K562 (cell line): ENCODE measurements at places on chromosomes 6 and 20. TPM values are rescaled to one million over a fixed set of nuclear protein-coding genes. Genes with fewer than 3 reads are reported as not detected.

KCNS1 gene
- total RNA-seq: not detected in 2 replicates

TCP11 gene
- not detected in 2 replicates for total RNA-seq

JPH2 gene
- total RNA-seq: not detected in 2 replicates

ENPP1 gene
- 0.22 and 0.27 TPM in 2 replicates for total RNA-seq

ZCCHC3 gene
- total RNA-seq: 22.1 and 22.5 TPM in 2 replicates

PNPLA1 gene
- total RNA-seq: 0.11 and 0.13 TPM in 2 replicates

RFX6 gene
- not detected in 2 replicates for total RNA-seq

C6orf163 gene
- total RNA-seq: 1.4 and 1.8 TPM in 2 replicates

DNA sequence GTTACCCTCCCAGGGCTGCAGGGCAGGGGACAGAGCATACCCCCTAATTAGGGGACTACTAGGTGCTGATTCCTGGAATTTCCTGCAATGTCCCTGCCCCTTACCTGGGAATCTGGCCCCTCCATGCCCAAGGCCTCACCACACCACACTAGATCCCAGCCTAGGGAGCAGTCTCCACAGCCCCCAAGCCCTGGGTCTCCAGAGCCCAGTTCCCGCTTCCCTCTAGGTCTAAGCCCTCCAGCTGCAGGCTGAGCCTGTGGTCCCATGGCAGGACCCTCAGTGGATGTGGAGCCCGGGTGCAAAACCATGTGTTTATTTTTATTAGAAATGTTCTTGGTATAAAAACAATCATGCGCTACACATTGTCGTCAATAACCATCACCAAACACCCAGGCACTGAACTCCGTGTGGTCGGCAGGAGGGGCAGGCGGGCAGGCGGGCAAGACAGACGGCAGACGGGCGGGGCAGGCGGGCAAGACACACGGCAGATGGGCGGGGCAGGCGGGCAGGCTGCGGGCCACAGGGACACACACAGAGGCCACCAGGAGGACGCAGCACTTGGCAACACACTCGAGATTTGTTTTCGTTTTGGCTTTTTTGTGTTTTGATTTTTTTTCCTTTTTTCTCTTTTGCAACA is 124.2 kb downstream of the GRM4 start:
- no peak for DNase-seq

- DNase-seq: no peak
Observed at GRCh38 chr20:43910564-43910963, 4.1 kb upstream of the TOX2 start.

DNA sequence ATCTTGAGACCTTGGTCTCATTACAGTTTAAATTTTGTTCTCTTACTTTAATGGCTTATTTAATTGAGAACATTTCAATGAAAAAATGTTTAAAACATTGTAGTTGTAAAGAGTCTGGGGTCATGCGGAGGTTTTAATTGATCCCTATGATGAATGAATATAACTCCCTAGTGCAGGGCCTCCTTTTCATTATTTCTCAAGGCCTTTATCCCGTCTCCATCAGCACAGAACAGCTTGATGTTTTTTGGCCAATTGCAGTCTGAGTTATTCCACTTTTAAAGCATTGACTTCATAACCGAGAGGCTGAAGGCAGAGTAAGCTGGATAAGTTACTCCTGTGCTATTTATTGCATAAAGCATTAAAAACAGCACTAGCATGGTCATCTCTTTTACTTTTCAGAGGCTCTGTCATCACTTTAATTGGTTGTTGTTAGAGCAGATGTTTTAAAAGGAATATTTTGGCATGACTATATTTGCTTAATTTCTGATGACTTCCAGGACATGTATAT is 83.4 kb downstream of the DTD1 start:
- no peak for DNase-seq

DNA sequence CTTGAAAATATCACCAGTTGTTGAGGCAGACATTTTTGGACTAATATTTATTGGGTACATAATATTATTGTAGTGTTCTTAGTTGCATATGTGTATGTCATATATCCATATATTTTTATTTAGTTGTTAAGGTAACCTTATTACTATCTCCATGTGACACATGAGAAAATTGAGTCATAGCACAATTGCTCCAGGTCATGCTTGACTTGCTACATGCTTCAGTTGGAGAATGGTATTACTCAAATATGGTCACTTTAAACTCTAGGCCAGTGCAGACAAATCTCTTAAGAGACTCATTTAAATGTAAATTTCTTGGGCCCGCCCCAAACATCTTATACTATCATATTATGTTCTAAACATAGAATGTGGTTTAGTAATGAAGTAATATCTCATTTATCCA is 246.1 kb downstream of the RIMS1 start:
- no peak for DNase-seq

DNA sequence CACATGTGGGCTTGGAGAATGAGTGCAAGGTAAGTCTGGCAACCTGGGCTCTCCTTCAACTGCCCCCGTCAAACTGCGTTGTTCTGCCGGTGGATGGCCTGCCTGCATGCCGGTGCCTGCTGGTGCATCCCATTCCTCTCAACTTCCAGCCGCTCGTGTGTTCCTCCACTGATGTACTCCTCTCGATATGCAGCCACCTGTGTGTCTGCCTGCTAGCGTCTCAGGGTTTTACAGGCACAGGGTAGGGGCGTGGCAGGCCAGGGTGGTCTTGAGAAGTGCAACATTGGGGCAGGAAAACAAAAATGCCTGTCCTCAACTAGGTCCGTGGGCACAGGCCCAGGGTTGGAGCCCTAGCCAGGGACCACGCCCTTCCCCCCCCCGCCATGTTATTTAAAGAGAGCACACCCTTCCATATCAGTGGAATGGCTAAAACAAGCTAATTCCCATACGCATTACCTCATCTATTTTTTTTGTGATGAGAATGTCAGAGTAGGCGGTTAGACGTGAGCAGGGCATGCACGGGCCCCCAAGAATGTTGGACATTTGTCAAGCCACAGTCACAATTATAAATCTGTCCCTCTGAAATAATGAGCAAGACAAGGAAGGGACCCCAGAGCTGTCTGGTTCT is 33.2 kb downstream of the SERPINB6 start:
- no peak for DNase-seq

DNA sequence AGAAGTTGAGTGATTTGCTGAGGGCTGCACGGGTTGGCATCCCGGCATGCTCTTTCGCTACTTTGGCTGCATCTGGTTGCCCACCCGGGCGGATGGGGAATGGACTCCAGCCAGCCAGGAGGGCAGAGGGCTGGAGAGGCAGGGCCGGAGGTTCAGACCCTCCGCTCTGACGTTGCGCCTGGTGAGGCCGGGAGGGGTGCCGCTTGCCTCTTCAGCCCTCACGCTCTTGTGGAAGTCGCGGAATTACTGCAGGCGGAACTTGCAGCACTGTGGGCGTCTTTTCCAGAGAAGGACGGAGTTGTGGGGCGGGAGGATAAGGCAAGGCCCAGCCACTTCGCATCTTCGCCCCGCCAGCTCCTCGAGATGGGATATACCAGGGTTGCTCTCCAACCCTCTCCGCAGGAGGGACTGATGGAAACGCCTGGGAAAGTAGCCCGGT is 656 bp downstream of the RTEL1 start:
- no peak for DNase-seq

DNA sequence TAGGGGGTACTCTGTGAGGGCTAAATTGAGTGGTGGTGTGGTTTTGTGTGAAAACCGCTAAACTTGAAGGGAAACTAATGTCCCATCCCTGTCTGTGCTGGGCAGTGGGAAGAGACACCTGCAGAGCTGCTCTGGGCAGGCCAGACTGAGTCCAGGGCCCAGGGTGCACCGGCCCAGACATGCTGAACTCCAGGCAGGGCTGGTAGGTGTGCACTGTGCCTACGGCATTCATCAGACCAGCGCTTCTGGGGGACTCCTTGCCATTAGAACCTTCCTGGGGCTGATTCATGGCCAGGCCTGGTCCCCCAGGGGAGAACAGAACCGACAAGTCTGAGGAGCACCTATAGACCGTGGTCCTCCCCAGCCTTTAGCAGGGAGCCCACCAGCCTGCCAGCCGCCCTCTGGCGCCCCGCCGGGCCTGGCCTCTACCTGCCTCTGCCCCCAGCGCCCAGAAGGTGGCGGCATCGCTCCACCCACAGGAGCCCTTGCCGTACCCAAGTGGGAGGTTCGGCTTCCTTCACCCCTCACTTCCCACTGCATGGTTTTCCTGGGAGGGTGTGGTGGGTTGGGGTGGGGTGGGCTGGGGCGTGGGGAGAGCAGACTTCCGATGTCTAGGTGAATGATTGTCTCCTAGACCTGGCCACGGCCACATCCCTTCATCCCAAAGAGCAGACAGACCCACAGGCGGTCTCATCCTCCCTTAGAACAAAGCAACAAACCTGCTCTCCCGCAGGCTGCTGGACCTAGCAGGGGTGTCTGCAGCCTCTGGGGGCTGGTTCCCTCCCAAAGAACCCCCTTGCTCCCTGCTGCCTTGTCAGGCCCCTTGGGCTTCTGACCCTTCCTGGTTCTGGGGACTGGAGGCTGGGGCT is 15.5 kb downstream of the CCDC167 start:
- peak; percentile 86 for DNase-seq

GRCh38 chr20:44678242-44678641 is 26.7 kb upstream of the ADA start:
- no peak for DNase-seq

- DNase-seq: no peak
Observed at GRCh38 chr6:19268117-19268516, 569.1 kb upstream of the ID4 start.

GRCh38 chr6:169589293-169589692 is 112.5 kb downstream of the WDR27 start:
- no peak for DNase-seq

DNA sequence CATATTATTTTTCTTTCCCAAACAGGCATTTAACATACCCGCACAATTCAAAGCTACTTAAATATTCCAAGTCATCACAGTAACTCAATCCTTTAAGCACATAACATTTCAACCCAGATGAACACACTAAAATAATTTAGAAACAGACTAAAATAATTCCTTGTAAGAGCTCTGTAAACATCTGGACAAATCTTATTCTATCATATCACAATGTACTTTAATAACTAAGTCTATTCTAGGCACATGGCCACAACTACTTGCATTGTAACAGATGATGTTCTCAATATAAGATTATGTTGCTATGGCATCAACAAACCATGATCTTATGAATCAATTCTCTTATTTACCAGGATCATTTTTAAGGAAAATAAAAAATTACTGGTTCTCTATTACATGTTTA is 123.2 kb upstream of the THEMIS start:
- no peak for DNase-seq

- DNase-seq: no peak
Observed at GRCh38 chr6:36289281-36289878, 19.5 kb downstream of the PNPLA1 start.

GRCh38 chr6:16067568-16067967 is 61.3 kb upstream of the MYLIP start:
- DNase-seq: no peak

DNA sequence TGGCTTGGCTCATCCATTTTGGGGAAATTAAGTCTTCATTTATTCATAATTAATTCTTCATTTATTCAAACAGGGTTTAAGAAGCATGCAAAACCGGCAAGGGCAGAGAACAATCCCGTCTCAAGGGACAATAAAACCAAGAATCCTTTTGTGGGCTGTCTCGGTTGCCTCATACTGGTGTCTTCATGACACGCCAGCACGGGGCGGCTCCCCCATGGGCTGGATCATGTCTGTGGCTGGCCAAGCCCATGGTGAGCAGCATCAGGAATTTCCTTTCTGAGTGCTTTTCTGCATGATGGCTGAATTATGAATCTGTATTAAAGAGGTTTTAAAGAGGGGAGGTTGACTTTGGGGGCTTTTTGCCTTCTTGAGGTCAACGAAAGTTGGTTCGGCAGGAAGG is 38.3 kb upstream of the DUSP22 start:
- no peak for DNase-seq

GRCh38 chr6:41767112-41767833 is 12.4 kb downstream of the FRS3 start:
- DNase-seq: peak; percentile 85

DNA sequence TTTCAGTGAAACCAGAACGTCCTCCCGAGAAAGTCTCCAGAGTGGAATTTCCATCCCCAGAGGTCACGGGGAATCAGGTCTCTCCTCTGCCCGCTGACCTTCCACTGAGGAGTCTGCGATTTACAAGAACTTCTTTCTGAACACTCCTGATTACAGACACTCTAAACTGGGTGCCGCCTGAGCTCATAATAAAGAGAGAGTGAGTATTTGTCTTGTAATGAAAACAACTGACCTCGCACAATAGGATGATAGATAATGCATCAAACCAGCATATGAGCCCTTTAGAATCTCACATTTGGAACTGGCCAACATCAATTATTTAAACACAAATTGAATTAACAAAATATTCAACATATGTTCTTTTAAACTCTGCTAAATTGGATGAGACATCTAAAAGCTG is 47.5 kb downstream of the DLL1 start:
- DNase-seq: no peak

GRCh38 chr6:56851541-56852259 is 103.2 kb upstream of the BEND6 start:
- peak; percentile 40 for DNase-seq

GRCh38 chr6:170583756-170584180 is 669 bp downstream of the PDCD2 start:
- DNase-seq: no peak

GRCh38 chr6:161413355-161413771 is 139.5 kb upstream of the AGPAT4 start:
- DNase-seq: no peak
